ENCODE measurements at places on chromosomes 12 and 14. TPM values are rescaled to one million over a fixed set of nuclear protein-coding genes. Genes with fewer than 3 reads are reported as not detected.

GRCh38 chr14:75979071-75979571, 2.7 kb downstream of the TGFB3 start:
- peak; percentile 48 for DNase-seq

DNA sequence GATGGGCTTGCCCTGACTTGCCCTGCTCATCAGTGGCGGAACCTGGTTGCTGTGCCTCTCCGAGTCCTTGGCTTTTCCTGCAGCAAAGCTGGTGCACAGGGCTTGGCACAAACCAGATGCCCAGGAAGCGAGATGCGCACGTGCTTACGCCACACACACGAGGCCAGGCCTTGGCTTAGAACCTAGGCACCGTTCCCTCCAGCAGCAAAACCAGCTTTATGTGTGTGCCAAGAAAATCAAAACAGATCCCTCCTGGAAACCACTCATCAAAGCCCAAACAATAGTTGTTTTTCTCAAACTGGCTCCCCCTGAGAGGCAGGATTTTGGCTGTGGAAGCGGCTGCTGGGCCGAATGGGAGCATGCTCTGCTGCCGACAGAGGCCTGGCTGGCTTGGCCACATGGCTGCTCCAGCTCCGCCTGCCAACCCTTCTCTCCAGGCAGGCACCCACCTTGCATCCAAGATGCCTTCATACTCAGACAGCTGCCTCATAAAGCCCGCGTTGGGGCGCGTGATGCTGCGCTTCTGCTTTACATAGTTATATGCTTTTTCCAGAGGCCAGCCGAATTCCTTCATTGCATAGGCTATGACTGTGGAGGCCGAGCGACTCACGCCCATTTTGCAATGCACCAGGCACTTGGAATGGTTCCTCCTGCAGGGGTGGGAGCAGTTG, 58.7 kb downstream of the SSH1 start:
- no peak for DNase-seq

BATF gene
- total RNA-seq = 1.7 TPM

GLT1D1 gene
- 0.23 TPM for total RNA-seq

DNA sequence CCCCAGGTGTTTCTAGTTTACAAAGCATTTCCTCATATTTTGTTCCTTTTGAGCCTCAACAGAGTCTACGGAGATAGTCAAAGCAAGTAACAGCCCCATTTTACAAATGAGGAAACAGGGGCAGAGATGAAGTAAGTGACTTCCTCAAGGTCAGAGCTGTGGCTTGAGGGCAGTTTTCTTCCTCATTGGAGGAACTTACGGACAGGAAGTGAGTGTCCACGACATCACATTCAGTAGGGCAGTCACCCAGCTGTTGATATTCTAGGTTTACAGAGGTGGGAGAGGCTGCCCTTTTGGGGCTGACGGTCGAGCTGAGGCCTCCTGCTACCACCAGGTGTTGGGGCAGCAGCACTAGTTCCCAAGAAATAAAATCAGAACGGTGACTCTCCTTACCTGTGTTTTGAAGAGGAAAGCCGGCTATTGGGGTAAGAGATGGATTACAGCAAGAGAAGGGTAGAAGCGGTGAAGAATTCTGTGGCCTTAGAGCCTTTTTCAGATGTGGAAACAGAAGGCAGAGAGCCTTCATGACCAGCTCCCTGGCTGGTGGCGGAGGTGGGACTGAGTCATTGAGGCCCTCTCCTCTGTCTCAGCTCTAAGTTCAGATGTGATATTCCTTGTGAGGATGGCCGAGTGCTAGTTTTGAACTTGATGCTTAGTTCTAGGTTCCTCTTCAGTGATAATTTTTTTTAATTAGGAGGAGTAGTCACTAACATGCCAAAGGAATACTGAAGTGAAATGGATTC, 41.7 kb downstream of the SUSD6 start:
- DNase-seq = no peak

SIRT4 gene
- 1.1 TPM for total RNA-seq

All from ovary (tissue), 10 donors.